ENCODE measurements at places on chromosomes 11 and 22.
A peak's percentile ranks its signal among the peaks of the same experiment; 100 is the strongest.

DNA sequence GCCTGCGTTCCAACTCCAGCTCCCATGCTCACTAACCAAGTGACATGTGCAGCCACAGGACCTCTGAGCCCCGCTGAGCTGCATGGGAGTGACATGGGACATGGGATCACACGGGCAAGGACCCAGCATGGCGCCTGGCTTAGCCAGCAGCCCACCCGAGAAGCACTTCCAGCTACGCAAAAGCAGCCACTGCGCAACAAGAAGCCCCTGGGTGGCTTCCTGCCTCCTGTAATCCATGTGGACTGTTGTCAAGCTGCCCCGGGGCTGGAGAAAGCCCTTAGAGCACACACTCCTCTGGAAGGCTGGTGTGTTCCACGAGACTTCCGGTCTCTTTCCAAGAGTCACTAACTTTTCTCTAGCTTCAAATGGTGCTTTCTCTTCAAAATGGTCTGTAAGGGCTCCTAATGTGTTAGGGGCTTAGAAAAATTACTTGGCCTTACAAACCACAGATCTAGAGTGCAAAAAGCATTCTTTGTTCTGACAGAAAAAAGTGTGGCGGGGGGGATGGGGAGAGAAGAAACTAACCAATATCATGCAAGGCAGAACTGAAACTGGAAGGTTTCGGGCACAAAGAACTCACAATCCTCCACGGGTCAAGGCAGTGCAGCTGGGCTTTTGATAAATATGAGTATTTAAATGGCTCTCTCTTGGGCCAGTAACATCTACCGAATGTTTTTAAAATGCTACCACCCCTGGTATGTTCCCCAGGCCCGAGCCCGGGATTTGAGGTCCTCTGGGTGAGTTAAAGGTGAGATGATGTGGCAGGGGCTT, 5.5 kb downstream of the C11orf24 start:
- no peak for DNase-seq

DNA sequence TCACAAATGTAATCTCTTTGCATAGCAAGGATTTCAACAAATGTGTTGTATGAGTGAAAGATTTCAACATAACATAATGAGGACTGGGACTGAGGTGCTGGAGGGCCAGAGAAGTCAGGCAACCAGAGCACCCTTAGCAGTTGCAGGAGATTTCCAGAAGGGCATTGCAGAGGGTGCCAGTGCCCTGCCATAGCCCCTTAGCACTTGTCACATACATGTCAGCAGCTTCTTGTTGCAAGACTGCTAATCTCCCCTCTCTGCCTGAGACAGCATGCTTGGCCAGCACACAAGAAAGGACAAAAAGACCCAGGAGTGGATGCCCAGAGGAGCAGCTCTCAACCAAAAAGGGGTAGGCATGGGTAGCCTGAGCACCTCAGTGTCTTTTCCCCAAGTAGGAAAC, 43.2 kb downstream of the BBOX1 start:
- no peak for DNase-seq

- no peak for DNase-seq
These were observed 183.5 kb downstream of the DSCAML1 start for GRCh38 chr11:117613521-117613920.

DNA sequence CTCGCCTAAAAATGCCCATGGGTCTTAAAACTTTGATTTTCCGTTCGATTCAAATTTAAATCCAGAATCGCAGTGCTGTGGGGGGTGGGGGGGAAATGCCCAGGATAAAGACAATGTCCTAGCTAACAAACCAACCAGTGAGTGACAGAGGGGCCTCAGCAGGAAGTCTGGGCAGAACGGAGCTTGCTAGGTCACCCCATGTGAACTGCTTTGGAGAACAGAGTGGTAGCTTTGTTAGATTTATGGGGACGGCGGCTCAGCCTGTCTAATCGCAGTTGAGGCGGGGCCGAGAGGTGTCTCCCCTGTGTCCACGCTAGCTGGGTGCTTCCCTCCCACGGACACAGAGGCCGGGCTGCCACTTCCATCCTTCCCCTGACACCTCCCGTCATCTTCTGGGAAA, 243.9 kb downstream of the CTTN start:
- DNase-seq, result no peak

GRCh38 chr22:28600546-28601143, 79.0 kb downstream of the TTC28 start:
- peak; percentile 67 for DNase-seq

DNA sequence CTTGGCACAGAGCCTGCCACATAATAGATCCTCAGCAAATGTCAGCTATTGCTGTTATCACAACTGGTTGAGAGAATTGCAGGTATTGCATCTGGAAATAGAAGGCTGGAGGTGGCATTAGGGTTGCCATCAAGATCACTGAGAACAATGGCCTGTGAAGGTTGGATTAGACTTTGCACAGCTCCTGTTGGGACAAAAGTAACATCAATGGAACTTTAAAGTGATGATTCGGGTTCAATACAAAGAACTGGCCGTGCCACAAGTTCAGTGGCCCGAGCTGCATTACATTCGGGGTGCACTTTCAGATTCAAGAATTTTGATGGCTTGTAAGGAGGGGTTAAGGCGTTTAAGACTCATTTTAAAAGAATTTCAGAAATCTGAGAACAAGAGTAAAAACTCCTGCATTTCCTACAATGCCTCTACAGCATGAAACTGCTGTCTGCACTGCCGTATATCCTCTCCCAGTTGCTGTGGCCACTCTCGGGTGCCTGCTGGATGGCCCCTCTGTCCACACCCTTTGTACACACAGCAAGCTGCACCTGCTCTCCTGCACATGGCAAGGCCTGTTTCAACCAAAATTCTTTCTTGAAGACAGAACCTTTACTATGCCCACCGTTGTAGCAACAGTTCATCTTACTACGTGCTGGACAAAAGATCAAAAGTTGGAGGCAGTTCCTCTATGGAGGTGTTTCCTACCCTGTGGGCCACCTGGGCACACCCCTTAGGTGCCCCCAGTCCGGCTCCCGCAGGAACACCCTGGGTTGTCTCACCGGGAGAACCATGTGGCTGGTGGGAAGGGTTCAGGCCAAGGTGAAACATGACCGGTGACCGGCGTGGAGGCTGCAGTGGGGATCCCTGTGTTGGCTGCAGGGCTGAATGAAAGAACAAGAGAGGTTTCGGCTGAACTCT, 17.5 kb upstream of the SHANK2 start:
- no peak for DNase-seq

- DNase-seq, result no peak
These were observed 102.9 kb upstream of the GAL start for GRCh38 chr11:68581439-68581838.

DNA sequence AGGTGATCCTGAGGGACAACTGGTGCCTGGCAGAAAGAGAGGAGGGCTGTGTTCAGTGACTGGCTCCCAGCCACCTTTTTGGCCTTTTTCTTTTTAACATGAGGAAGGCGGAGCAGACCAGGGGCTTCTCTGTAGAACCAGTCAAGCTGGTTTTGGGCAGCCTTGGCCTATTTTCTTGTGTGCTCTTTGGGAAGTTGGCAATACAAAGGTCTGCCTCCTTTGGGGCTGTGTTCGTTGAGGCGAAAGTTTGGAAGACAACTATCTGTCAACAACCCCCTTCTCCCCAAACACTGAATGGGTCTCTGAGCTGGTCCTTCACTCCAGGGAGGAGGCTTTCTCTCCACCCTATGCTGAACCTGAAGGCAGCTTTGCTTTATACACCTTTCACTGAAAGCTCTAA, 8.5 kb downstream of the MARK2 start:
- no peak for DNase-seq

- DNase-seq, result peak; percentile 33
These were observed 68.7 kb downstream of the DDX10 start for GRCh38 chr11:108733479-108734116.

- no peak for DNase-seq
These were observed 108.0 kb upstream of the ANO1 start for GRCh38 chr11:69969890-69970784.

- no peak for DNase-seq
These were observed 112.8 kb downstream of the TRPC6 start for GRCh38 chr11:101470881-101471520.

GRCh38 chr11:91513734-91514133, 710.9 kb upstream of the FAT3 start:
- DNase-seq, result no peak

DNA sequence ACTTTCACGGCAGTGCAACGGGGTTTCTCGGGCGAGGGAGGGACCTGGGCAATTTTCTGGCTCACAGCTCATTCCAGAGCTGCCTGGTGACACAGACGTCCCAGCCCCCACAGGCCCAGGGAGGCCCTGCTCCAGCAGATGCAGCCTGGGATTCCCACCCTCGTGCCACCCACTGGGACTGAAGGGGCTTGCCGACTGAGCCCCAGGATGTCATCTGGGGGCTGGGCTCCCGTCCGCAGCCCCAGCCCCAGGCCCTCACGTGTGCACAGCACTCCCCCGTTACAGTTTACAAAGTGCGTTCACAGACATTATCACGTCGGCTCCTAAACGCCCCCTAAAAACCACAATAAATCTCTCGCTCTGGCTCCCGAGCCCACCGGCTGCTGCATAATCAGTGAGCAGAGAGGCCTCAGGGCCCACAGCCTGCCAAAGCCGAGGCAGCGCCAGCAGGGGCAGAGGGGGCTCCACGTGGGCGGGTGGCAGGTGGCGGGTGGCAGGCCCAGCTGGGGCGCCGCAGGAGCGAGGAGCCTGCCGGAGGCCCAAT, 76.9 kb upstream of the TCF20 start:
- no peak for DNase-seq

GRCh38 chr22:46113910-46114517, 36.3 kb upstream of the PPARA start:
- no peak for DNase-seq

GRCh38 chr11:76524461-76524860, 79.6 kb downstream of the EMSY start:
- DNase-seq, result no peak

DNA sequence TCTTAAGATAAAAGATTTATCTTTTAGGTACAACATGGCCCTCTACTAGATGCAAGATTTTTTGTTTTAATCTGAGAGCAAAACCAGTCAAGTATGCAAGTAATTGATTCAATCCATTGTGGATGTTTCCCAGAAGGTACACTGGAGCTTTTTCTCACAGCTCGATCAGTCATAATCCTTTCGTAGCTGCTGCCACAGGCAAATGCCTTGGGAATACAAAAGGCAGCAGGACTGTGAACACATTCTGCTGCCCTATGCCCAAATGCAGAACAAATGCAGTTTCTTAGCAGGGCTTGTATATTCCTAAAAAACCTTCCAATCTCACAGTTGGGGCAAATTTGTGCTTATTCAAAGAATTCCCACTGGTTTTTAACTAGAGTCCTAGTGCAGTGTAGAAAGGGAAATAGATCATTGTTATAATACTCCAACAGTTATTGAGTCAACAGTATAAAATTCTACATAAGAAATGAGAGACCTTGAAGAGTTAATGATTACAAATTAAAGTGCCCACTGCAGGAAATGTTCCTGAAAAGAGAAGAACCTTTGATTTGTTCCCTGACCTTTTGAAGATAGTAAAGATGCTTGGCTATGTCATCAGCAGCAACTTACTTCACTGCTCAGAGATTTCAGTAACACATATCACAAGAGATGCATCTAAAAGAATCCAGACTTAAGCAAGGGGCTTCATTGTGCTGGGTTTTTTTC, 14.1 kb downstream of the LPXN start:
- DNase-seq, result no peak

- DNase-seq, result no peak
These were observed 39.4 kb downstream of the CYP2R1 start for GRCh38 chr11:14852571-14853177.

- no peak for DNase-seq
These were observed 459.7 kb downstream of the DLG2 start for GRCh38 chr11:85167471-85167870.

DNA sequence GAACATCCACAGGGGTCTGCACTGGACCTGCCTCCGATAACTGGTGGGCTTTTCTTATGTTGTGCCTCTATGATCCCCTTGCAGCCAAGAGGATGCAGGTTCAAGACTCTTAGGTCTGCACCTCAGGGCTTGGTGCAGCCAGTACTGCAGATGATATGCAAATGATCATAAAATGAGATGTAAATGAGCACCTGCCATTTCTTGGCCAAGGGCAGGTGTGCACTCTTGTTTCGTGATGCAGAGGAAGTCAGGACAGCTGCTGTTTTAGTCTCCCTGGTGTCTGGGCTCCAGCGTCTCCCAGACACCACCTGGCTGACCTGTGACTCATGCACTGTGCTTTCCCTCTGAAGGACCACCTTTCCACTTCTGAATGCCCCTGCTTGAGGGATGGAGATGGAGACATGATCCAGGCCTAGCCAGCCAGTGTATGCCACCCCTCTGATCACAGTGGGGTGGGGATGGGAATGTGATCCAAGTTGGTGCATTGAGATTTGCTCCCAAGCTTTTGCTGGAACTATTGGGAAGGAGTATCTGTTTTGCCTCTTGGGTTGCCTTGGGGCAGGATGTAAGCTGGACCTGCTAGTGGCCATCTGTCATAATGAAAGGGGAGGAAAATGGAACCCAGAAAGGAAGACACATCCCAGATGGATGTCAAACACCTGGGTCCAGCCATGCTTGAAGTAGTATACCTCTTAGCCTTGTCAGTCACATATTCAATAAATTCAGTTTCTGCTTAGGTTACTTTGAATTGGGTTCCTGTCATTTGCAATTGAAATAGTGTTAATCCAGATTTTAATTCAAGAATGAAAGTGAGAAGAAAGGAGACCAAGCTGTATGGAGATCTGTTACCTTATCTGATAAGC, 3.3 kb upstream of the KCNJ11 start:
- no peak for DNase-seq

- no peak for DNase-seq
These were observed 26.8 kb upstream of the CACNG2 start for GRCh38 chr22:36730176-36730858.

DNA sequence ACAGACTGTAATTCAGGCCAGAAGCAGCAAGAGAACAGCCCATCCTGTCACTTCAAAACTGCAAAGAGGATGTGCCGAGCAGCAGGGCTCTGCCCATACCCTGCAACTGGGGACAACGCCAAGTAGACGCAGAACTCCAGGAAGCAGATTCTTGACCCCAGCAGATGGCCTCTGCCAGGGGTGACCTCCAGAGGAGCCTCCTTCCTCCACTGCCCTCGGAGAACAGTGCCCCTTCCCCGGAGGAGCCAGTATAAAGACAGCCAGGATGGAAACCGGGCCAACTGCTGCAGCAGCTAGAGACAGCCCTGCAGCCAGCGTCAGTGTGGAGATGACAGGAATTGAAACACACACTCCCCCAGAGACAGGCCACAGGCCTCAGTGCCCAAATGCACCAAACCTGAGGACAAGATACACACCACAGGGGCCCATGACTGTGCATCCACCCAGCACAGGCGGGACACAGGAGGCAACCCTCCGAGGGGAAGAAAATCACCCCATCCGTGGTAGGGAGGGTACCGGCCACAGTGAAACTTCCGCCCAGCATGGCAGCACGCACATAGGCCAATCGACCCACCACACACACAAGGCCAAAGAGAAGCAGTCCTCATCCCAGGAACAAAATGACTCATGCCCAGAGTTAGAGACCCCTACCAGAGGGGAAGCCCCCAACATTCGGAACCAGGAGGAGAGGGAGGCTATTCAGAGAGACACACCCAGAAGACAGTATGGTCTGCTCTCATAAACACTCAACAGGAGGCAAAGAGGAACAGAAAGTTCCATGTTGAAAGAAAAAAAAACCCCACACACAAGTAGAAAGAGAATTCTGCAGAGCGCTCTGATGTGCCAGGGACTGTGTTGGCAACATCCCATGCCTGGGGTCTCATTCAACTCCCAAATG, 5.6 kb downstream of the AHNAK start:
- DNase-seq, result no peak

All from CD4-positive, alpha-beta T cell treated with Interleukin-4 for 4 hours (primary cell).